Stimulated activated CD4-positive, alpha-beta T cell treated with anti-CD3 and anti-CD28 coated beads, Interleukin-4, amount 100 ng/mL, for 4 hours (primary cell): ENCODE measurements at places on chromosomes 2 and 18.

DNA sequence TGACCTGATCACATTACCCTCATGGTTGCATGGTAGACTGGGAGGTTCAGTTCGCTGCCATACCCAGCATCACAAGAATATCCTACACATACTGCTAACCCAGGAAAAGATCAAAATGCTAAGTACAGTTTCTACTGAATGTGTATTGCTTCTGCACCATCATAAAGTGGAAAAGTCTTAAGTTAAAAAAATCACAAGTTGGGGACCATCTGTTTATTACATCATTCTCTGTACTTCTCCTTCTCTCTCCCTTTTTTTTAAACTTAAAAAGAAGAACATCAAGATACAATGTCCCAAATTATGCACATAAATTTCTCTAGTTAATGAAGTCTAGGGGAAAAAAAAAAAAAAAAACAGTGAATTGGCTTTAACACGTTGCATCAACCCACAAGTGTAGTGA lies 43.3 kb downstream of the NBAS start:
- no peak for DNase-seq

DNA sequence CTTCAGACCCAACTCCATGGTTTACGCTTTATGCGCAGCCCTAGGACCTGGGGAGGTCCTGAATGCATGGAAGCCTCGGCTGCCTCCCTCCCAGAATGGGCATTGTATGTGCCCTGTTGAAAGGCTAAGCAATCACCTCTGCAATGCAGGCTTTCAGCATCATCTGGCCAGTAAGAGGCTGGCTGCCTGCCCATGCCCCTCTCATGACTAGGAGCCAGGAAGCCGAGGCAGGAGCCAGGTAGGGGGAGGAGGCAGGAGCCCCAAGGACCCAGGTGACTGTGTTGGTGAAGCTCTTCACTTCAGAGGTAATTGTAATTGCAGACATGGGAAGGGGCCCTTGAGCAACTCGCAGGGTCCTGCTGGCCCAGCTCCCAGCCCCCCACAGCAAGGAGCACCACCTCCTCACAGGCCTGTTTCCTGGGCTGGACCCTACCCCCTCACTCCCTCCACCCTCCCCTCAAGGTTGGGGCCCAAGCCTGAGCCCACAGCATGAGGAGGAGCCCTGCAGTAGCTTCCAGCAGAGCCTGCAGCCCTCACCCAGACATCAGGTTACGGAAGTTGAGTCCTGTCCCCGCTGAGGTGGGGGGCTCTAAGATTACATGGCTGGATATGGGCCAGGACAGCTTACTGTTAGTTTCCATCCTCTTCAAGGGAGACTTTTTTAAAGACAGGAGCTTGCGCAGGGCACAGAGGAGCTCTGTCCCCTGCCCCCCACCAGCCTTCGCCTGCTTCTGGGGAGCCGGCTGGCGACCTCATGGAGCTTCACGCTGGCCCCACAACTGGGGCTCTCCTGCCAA lies 21.9 kb downstream of the CRACDL start:
- DNase-seq, result no peak

DNA sequence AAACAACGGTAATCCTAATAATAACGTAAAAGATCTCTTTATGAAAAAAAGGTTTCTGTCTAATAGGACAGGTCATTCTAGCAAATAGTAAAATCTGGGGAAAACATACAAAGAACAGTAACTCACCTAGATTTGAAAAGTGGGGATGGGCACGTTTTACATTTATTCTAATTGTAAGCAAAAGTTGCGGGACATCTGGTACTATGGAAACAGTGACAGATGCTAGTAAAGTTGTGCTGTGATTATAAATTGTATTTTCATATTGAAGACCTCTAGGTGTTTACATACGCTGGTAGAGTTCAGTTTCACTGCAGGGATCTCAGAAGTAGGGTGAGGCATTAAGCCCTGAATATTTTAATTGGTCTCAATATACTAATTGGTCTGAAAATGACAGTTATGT lies 422.5 kb downstream of the DPP10 start:
- no peak for DNase-seq

DNA sequence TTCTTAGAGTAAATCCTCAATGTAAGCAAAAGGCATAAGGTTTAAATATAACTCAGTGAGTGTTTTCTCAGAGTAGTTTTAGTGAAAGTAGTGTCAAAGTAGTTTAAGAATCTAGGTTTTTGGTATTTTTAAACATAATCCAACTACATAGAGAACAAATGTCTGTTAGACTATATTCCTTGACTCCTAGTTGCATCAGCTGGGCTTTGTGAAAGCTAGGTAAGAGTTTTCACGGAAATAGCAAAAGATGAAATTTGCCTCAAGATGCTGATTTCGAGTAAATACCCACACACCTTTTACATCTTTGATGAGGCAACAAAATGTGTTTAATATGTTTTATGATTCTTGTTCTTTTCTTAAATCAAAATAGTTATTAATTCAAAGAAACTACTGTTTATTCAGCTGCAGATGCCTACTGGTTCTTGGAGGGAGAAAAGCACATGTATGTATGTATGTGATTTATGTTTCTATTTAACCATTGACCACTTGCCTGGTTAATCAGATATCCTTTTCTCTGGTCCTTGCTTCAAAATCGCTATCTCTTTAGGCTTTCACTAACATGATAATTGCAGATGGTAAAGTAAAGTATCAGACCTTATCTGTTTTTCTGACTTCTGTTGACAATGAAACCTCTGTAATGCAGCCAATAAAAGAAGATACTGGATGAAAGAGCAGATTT lies 117.4 kb upstream of the NOSTRIN start:
- no peak for DNase-seq

DNA sequence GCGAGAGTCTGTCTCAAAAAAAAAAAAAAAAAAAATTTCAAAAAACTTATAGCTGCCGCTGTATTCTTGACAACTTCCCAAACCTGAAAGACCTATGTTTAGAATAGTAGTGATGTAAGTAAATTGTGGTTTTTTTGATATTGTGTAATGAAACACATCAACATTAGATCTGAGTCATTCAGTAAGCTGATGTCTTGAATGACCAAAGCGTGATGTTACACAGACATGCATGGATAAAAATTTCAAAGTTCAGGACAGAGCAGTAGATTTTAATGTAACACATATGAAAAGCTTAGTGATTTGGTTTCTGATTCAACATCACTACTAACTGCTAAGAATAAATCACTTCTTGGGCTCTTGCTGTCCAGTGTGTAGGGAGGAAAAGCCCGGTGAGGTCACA lies 69.3 kb upstream of the MEX3C start:
- no peak for DNase-seq

GRCh38 chr18:59376351-59376935 lies 17.4 kb upstream of the LMAN1 start:
- DNase-seq, result no peak

DNA sequence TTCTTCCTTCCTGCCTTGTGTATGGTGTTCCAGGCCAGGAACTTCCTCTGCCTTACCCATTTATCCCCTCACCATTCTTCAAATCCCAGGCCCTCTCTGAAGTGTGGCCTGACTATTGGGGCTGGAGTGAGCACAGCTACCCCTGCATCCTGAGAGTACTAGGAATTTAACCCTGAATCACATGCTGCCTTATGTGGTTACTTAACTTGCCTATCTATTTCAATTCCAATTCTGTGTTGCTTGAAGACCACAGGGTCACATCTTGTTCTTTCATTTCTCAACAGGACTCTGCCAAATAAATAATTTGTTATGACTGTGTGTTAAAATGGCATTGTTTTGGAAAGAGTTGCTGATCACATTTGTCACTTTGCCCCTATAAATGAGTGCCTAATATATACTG lies 108.6 kb downstream of the CERS6 start:
- DNase-seq, result no peak

DNA sequence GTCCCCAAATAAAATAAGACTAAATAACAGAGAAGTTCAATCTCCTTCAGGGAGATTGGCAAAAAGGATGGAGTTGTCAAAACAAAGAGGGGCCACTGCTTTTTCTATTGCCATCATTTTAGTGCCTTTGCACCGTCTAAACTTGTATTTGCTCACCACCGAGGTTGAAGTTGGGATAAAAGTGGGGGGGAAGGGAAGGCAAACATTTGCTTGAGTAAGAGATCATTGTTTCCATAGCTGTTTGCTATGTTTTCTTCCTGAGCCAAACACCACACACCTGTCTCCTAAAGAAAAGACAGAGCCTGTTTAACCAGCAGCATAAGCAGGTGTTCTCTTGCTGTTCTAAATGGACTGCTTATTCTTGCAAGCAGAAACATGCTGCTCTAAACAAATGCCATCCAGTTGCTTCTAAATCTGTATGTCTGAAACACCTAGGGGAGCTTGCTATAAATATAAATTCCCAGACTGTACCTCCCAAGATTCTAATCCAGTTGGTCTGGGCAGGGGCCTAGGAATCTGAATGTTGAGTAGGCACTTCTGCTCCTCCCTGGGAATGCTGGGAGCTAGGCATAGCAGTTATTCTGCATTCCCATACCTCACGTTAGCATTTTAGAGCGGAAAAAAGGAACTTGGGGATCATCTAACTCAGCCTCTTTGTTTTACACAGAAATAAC lies 179.4 kb upstream of the ARL4C start:
- no peak for DNase-seq

GRCh38 chr18:62833494-62833893 lies 118.2 kb downstream of the PHLPP1 start:
- no peak for DNase-seq

- no peak for DNase-seq
Observed at GRCh38 chr2:22838461-22838860, 546.5 kb upstream of the KLHL29 start.

DNA sequence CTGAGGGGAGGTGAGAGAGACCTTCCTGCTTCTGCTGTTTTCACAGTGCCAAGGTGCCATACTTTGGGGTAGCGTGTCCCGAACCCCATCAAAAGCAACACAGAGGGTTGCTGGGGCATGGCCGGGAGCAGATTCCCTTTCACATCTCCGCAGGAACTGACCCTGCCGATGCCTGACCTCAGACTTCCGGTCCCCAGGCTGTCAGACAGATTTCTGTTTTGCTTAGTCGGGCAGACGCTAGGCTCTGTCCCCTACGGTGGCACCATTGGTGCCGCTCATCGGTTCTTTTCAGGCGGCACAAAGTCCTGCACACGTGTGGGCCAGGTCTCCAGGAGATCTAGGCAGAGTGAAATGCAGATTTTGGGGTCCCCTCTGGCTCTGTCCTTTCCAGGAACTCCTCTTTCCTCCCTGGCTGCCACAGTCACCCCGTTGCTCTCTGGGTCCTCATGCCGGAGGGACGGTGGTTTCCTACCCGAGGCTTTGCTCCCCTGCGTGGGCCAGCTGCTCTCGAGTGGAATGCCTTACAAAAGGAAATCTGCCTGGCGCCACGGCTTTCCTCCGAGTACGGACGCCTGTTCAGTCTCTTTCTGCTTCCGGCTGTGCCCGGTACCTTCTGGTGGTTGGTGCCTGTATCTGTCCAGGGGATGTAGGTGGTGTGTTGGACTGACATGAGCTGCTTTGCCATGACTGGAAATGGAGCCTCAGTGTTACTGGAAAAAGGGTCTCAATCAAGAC lies 39.3 kb downstream of the RTP5 start:
- no peak for DNase-seq

DNA sequence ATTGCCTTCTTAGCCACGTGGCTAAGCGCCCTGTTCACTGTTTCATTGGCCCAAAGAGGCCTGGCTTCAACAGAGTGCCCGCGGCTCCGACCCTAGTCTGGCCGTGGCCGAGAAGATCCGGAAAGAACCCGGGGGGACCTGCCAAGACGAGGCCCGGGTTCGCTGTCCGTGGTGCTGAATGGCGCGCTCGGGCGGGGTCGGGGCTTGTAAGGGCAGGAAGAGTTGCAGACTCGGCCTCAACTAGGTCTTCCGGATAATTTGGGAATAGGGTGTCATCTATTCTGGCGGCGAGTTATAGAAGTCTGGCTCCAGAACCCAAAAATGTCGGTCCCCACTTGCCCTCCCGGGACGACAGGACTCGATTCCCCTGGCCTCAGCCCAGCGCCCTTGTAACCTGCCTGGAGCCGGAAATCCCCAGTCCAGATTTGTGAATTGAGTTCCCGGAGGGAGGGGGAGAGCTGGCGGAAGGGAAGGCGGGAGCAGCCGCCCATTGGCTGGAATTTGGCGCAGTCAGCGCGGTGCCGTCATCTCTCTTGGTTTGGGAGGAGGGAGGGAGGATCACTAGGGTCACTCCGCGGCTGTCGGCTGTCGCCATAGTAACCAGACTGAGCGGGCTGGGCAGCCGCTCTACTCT lies 3.5 kb downstream of the CDK5R2 start:
- DNase-seq, result peak; percentile 15

DNA sequence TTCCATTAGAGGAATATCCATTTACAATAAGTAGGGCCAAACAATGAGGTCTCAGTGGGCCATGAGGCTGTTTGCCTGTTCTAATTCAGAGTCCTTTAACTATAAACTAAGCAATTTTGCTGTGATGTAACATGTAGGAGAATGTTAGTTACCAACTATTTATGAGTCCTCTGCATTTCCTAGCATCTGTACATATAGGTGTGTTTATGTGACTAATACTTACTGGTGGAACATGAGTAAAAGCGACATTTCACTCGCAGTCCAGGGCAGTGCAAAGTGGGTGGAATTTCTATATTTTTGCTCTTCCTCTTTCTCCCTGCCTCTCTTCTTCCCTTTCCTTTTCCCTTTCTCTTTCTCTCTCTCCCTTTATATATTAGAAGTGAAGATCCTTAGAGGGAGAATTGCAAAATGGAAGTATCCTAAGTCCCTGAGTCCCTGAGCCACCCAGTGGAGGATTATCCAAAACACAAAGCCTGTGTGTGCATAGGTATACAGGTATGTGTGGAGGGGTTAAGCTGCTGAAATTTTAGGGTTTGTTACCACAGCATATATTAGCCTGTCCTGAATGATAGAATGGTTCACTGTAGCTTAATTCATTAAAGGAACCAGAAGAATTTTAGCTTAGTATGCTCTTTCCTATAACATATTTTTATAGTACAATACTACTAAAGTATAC lies 487.0 kb upstream of the FANCL start:
- DNase-seq, result no peak

- DNase-seq, result no peak
Observed at GRCh38 chr2:151103551-151103950, 158.1 kb downstream of the RBM43 start.

GRCh38 chr2:45888167-45888566 lies 236.7 kb downstream of the PRKCE start:
- no peak for DNase-seq

DNA sequence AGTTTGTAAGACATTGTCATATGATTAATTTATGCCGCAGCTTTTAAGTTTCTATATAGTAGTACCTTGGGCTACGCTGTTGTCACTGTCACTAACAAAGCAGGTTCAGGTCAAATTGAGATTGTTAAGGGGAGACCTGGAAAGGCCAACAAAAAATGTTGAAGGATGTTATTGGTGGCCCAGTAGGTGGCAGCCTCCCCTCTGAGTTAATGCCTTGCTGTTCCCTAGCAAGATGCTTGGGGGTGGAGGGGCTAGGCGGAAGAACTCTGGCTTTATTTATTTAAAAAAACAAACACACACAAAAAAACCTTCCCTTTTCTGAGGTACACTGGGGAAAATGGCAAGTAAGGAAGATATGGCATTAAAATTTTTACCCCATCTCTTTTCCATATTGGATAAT lies 128.3 kb upstream of the ATP5MC3 start:
- DNase-seq, result no peak

GRCh38 chr2:98388601-98389250 lies 42.5 kb downstream of the CNGA3 start:
- no peak for DNase-seq

- no peak for DNase-seq
Observed at GRCh38 chr2:28094739-28095138, 204.2 kb downstream of the BABAM2 start.
